ENCODE measurements at places on chromosomes 6 and 20. TPM values are rescaled to one million over a fixed set of nuclear protein-coding genes. Genes with fewer than 3 reads are reported as not detected.

The C20orf204 gene
- 1.1 TPM for polyA plus RNA-seq

The TMEM217 gene
- polyA plus RNA-seq, result 2.6 TPM

DNA sequence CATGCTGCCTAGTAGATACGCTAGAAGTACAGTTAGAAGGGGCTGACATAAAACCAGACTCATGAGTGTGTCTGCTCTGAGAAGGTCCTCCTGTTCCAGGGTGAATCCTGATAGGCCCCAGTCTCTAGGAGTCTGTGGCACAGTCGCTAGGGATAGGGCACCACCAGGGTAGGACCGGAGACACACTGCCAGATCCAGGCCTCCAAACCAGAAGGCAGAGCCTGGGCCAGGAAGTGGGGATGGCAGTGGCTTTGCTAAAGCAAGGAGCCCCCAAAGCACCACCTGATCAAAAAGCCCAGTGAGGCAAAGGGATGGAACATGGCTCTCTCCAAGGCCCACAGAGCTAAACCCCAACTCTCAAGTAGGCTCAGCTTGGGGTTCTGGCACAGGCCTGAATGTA, 21.6 kb downstream of the MDGA1 start:
- DNase-seq, result no peak

DNA sequence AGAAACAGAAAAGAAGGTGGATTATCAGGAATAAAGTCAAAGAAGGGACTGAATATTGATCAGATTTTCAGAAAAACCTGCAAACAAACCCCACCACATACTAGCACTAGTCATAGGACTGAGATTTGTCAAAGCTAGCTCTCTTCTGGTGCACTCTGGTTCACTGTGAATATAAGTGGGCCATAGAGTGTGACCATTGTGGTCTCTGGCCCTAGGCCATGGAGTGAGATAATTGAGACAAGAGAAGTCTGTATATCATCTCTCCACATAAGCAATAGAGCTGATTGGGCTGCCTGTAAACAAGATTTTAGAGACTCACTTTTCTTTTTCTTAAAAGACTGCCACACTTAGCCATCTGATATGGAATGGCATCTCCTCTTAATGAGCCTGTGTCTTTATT, 247.2 kb downstream of the LAMA2 start:
- DNase-seq, result no peak

DNA sequence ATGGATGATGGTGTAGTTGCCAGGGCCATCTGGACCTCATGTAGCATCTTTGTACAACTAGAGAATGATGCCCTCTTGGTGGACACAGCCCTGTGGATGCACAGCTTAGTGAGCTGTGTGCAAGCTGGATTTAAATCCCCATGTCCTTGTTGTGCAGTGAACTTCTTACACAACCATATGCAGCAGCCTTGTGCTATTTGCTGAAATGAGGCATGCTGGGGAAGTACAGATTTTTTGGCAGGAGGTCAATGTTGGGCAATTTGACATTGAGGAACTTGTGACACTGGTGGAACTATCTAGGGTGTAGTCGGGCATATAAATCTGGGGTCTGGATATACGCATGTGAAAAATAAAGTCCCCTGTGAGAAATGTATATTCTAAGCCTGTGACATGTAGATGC, 5.8 kb upstream of the CDC5L start:
- DNase-seq, result no peak

All from right lung (tissue), 10 donors.